Left lung (tissue), 14 donors: ENCODE measurements at places on chromosomes 2 and 18.

GRCh38 chr2:140178234-140178633 is 1398.0 kb upstream of the NXPH2 start:
- DNase-seq: no peak

- DNase-seq: no peak
These were observed 212.1 kb downstream of the DYSF start for GRCh38 chr2:71665168-71666093.

DNA sequence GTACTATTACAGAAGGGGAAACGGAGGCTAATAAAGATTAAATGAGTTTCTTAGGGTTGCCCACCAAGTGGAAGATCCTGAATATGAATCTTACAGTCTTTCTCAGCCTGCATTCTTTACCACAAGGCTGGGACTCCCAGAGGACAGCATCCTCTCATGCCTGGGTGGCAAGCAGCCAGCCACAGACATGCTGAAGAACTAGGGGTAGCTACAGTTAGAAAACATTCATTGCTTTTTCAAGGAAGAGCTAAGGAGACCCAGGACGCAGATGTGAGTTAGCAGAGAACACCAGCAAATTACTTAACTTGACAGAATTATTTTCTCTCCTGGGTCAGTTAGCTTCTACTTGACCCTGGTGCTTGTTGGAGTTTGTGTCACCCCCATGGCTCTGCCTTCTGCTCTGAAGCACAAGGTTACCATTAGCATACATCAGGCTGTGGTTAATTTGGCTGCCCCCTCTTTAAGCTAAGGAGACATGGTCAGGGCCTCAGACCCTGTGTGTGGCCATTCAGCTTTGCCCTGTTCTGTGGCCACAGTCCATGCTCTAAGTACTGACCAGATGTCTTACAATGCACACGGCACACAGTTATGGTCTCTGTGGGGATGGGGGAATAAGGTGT is 132.3 kb upstream of the TNP1 start:
- DNase-seq: no peak

DNA sequence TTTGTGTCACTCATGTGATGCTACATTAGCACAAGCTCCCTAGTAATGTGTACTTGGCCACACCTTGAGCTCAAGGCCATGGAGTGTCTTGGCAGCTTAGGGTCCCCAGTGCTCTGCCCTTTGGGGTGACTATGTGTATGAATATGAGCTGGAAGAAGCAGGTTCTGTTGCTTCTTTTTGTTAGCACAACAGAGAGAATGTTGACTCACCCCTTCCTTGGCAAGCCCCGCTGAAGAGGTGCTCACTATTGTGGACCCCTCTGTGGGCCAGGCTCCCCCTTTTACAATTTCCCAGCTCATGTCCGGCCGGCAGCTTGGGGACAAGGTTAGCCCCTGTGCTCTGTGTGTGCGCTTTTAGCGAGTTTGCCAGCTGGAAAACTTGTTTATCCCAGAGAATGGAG is 48.1 kb downstream of the DGKD start:
- no peak for DNase-seq

DNA sequence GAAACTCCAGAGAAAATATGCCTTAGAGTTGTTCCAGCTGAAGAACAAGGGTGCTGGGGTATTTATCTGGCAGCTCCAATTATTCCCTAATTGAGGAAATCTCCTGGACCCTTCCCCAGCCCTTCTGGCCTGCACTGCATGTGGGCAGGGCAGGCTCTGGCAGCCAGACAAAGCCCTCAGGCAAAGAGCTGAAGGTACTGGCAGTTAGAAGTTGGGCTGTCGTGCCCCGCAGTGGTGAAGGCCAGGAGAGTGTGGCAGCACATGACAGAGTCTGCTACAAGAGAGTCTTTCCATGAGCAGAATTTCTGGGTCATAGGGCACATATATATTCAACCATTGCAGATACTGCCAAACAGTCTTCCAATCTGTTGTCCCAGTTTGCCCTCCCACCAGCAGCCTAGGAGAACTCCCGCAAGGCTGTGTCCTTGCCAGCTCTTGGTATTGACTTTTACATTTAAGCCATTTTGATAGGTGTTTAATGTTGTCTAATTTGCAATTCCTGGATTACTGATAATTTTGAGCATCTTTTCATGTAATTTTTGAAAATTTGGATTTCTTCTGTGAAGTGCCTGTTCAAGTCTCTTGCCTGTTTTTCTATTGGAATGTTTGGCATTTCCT is 26.6 kb downstream of the ONECUT2 start:
- no peak for DNase-seq

- peak; percentile 61 for DNase-seq
These were observed 451.0 kb upstream of the SETBP1 start for GRCh38 chr18:44229693-44230108.

DNA sequence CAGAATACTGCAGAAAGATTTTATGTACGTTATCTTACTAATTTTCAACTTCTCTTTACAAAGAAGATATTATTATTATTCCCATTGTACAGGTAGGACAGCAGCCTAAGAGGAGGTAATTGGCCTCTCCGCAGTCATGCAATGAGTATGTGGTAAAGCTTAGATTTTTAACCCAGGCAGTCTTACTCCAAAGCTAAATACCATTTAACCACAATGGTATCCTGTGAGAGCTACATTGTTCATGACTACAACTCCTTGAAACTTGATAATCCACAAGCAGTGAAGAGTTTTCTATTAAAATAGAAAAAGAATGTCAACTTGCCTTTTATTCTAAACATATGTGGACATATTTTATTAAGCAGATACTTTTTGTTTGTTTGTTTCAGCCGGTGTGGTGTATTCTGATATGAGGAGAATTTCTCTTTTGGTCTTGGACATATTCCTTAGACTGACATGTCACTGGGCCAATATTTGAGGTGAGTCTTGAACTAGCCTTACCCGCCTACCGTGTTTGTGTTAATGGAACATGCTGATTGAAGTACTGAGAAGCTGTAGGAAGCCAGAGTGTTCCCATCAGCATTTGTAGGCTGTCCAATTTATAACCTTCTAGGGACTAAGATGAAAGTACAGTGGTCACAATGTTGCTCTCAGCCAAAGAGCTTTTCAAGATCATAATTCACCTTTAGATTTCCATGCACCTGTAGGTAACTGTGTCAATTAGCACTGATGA is 293.9 kb upstream of the DCC start:
- DNase-seq: no peak

DNA sequence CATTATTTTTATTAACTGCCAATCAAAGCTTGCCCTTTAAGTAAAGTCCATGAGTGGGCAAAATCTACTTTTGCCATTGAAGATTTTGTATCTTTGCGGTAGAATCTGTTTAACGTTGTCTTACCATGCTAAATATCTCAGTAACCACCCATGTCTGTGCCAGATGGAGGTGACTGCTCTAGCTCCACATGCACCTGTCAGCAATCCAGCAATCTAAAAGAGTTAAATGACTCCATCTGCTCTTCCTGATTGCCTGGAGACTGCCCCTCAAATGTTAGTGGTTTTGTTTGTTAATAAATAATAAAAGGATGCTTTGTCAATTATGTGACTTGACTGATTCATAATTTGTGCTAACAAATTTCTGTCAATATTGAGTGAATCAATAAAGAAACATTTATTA is 141.7 kb downstream of the RBM43 start:
- no peak for DNase-seq

GRCh38 chr18:64712035-64712434 is 563.1 kb upstream of the LINC00305 start:
- no peak for DNase-seq

DNA sequence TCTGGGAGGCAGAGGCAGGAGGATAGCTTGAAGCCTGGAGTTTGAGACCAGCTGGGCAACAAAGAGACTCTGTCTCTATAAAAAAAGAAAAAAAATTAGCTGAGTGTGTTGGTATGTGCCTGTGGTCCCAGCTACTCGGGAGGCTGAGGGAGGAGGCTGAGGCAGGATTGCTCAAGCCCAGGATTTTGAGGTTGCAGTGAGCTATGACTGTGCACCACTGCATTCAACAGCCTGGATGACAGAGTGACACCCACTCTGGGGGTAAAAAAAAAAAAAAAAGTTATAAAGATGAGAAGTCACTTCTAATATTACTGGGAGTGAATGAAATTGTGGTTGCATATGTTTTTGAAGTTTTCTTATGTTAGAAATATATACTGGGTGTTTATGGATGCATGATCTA is 71.6 kb downstream of the C2orf74 start:
- no peak for DNase-seq

DNA sequence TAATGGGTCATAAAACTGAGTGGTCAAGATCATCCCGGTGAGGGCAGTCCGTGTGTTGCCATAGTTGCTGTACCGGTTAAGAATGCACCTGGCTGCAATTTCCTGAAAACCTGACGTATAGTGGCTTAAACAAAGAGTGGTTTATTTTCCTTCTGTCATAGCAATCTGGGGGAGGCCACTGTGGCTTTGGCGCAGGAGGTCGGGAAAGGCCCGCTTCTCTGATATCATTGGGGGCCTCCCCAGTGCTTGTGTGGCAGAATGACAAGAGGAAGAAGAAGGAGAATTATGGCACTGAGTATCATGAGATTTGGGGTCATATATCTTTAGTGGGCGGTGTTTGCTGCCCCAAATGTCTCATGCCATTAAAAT is 4.4 kb downstream of the C2orf92 start:
- DNase-seq: no peak

GRCh38 chr2:101300836-101301235 is 7.7 kb downstream of the RNF149 start:
- no peak for DNase-seq
